Mesothelial cell of epicardium (in vitro differentiated cells): ENCODE measurements at places on chromosomes 4 and X. TPM values are rescaled to one million over a fixed set of nuclear protein-coding genes. Genes with fewer than 3 reads are reported as not detected.
A peak's percentile ranks its signal among the peaks of the same experiment; 100 is the strongest.

GRCh38 chr4:118757761-118758251 is 72.6 kb downstream of the METTL14 start:
- no peak for DNase-seq

DNA sequence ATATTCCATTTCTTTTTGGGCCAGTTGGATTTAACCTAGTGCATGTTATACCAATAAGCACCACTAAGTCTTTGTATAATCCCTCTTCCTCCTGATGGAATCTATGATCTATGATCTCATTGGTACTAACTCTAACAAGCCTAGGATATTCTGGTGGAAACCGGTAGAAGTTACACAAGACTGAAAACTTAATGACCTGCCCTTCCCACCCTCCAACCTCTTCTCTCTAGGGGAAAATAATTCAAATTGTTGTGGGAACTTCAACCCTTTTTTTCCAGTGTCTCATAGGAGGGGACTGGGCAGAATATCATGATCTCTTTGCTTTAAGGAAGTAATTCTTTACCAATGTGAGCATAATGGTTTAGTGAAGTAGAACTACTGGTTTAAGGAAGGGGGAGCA is 289.5 kb upstream of the BOD1L1 start:
- no peak for DNase-seq

GRCh38 chr4:114302472-114302871 is 296.1 kb upstream of the UGT8 start:
- DNase-seq = no peak

- DNase-seq = no peak
Measured at GRCh38 chr4:11565899-11566298, 137.2 kb upstream of the HS3ST1 start.

- no peak for DNase-seq
Measured at GRCh38 chr4:10119773-10120172, 3.2 kb upstream of the WDR1 start.

DNA sequence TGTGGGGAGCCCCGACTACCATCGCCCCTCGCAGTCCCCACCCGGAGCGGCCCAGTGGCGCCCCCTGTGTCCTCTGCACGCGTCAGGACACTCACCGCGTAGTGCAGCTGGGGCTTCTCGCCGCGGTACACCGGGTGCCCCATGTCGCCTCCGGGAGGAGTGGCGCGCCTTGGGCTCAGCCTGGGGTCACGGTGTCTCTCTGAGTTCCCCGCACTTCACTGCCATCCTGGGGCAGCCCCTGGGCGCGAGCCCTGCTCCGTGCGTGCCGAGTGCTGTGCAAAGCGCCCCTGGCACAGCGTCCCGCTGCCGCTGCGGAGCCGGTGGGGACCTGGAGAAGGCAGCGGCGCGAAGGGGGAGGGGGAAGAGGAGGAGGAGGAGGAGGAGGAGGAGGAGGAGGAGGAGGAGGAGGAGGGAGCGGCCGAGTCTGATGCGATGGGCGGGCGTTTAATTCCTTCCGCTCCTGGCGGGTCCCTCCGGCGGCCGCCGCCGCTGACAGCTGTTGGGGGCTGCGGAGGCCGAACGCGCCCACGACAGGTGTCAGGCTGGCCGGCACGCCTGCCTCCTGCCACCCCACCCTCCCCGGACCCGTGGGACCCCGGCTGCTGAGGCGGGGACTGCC is 134.3 kb downstream of the AMELX start:
- no peak for DNase-seq

GRCh38 chrX:150361070-150361776 is 1.9 kb upstream of the MAMLD1 start:
- peak; percentile 38 for DNase-seq

DNA sequence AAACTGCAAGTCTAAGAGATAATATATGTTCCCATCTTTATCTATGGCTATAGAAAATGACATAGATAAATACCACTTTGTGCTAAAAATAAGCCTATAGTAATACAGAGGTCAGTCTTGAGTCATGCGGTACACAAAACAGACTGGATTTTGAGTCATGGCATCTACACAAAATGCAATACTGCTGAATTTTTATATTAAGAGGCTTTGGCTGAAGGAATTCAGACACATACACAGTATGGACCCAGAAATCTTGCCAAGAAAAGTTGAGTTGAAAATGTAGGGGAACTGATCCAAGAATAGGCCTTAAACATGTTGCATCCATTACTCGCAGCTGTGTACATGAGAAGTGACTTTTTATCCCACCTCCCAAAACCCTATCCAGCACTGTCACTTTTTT is 184.4 kb downstream of the TENM3 start:
- DNase-seq = no peak

GRCh38 chrX:24494647-24495075 is 29.6 kb downstream of the PDK3 start:
- no peak for DNase-seq

GRCh38 chr4:186829740-186830449 is 106.2 kb upstream of the FAT1 start:
- DNase-seq = no peak

The MAGED2 gene
- total RNA-seq = 410 to 423 TPM (median 423 TPM) in 3 replicates

The SLC9B1 gene
- 3.2 to 4.7 TPM (median 4.5 TPM) in 3 replicates for total RNA-seq

The AP1AR gene
- 15.3 to 15.5 TPM (median 15.4 TPM) in 3 replicates for total RNA-seq
